ENCODE measurements at places on chromosomes 12 and 14. TPM values are rescaled to one million over a fixed set of nuclear protein-coding genes. Genes with fewer than 3 reads are reported as not detected.

- DNase-seq: no peak
These were observed 7.8 kb downstream of the BHLHE41 start for GRCh38 chr12:26116829-26117715.

- DNase-seq: no peak
These were observed 20.2 kb downstream of the ADCY6 start for GRCh38 chr12:48768736-48769135.

The FOXN3 gene
- total RNA-seq: 122 TPM

- no peak for DNase-seq
These were observed 3.2 kb upstream of the SYNDIG1L start for GRCh38 chr14:74429221-74429691.

- DNase-seq: peak; percentile 81
These were observed 109.3 kb upstream of the MYF6 start for GRCh38 chr12:80598004-80598606.

DNA sequence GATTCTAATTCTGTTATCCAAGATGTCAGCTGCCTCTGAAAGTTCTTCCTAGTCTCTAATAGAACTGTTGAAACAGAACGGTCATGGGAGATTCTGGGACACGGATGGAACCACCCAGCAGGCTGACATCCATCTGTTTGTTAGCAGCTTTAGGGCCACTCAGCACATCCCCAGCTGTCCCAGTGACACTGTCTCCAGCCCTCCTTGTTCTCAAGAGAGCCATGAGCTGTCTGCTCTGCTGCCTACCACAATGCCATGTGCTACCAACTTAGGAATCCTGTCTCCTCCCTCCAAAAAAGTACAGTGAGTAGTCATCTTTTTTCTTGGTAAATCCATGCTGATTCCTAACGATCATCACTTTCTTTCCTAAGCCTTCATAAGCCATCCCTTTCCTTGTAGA lies 130.5 kb downstream of the ZFP36L1 start:
- DNase-seq: no peak

DNA sequence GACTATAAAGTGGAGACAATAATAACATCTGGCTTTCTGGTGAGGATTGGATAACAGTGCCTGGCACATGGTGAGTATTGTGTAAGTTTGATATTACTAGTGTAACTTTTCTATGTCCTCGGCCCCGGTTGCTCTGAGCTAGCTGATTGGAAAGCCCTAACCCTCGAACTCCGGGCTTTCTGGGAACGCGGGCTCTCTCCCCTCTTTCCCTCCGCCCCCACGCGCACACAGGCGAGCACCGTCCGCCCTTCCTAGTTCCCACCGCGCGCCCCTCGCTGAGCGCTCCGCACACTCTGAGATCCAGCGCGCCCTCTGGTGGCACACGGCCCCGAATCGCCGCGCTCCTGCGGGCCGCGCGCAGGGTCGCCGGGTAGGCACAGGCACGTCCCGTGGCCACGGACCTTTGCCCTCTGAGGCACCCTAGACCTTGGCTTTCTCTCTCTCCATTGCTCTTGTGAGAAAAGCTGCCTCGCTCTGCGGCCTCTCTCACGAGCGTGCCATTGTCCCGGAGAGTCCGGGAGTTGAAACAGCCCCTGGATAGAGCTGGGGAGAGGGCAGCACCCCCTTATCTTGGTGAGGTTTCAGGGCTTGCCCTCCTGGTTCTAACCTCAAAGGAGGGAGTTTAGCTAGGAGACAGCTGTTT lies 23.2 kb upstream of the ESRRB start:
- DNase-seq: peak; percentile 21

- DNase-seq: no peak
These were observed 256.2 kb upstream of the LRFN5 start for GRCh38 chr14:41350476-41350875.

GRCh38 chr12:21828779-21829178 lies 54.3 kb upstream of the KCNJ8 start:
- DNase-seq: no peak

DNA sequence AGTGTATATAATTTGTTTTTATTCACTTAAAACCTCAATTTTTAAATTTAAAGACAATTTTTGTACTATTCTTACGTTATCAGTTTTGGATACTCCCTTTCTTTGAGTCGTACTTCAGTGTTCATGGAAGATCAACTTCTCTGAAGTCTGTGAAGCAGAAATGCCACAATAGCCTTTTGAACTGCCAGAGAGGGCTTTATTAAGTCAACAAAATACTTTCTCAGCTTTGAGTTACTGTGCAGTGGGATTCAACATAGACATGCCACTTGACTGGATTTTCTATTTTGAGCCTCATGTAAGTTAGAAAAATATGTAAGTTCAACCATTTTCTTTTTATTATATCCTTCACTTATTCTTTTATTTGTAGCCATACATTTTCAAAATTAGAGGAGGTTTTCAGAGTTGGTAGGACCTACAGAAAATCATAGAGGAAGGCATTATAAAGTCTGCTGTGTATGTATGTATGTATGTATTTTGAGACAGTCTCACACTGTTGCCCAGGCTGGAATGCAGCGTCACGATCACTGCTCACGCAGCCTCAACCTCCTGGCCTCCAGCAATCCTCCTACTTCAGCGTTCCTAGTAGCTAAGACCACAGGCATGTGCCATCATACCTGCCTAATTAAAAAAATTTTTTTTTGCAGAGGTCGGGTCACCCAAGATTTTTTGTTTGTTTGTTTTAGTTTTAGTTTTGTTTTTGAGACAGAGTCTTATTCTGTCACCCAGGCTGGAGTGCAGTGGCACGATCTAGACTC lies 31.3 kb upstream of the BCAT1 start:
- DNase-seq: no peak

The AQP6 gene
- total RNA-seq: not detected

DNA sequence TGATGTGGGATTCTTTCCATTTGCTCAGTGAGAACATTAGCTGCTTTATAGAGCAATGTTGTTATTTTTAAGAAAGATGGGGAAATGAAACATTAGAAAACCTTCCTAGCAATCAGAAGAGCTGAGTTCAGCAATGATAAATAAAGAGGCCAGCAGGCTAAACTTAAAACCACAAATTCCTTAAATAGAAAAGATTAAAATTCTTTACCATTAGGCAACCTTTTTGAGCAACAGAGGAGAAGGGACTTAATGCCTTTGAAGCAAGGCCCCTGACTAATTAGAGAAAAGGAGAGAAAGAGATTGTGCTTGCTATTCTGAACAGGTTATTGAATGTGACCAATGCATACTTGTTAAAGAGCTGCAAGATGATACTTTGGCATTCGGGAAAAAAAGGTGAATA lies 160.8 kb upstream of the LMO3 start:
- DNase-seq: peak; percentile 3

The MMP14 gene
- 1,063 TPM for total RNA-seq

DNA sequence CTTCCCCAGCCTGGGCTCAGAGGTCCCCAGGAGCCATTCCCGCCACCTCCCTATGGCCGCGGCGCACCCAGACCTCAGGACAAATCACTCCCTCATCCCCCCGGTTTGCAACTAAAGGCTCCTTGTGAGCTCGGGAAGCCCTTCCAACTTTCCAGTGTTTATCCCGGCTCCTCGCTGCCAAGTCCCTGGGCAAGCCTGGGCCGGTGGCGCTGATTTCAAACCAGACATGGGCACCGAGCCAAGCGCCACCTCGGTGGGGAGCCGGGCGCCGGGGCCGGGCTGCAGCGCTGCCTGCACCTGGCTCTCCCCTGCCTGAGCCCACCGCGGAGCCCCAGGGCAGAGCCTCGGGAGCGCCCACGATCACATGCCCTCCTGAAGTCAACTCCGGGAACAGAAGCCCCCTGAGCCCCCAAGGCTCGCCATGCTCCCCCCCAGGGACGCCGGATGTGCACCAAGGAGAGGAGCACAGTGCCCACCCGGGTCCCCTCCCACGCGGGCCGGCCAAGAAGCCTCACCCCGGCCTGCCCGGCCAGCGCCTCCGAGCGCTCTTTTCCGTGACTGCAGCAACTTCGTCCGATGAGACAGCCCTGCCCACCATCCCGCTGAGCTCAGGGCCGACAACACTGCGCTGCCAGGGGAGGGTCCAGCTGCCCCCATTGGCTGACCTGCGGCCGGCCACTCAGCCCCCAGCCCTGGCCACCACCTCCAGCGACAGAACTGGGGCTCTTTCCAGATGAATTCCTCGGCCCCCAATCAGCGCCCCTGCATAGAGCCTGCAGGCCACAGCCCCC lies 50.0 kb downstream of the NCOR2 start:
- no peak for DNase-seq

- DNase-seq: no peak
These were observed 272.5 kb downstream of the TMEM132D start for GRCh38 chr12:129631316-129631715.

DNA sequence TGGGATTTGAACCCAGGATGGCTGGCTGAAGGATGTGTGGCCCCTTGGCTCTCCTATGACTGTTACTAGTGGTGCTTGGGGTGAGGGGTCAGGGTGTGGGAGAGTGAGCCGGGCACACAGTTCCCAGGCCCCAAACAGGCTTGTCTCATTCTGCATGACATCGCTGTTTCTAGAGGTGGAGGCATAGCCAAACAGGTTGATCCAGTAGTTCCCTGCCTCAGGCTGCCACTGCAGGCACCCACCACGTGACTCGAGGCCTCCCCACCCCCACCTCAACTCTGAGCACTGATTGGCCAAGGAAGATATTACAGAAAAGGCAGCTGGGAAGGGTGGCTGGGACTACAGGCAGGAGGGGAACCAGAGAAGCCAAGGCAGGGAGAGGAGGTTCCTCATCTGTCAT lies 102.6 kb downstream of the NCOR2 start:
- DNase-seq: no peak

DNA sequence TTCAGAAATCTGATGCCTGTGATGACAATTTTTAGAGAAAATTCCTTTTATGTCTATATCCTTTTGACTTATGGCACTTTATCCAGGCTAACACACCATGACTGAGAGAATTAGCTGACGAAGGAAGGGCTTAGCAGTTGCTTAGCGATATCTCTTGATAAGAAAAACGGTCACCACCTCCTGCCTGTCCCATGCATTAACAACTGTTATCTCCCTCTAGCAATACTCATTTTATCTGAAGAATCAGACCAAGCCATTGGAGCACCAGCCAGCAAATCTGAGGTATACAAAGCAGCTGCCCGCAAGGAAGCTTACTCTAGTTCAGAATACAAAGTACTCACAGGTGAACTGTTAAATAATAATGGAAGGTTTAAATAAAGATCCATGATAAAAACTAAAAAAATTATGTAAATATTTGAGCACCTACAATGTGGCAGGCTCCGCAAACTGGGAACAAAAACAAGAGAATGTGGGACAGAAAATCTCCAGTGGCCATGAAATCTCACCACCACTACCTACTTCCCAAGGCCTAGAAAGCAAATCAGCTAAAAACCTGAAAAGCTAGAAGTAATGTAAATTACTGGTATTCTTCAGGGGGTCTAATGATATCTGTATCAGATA lies 24.3 kb downstream of the PPM1H start:
- no peak for DNase-seq

DNA sequence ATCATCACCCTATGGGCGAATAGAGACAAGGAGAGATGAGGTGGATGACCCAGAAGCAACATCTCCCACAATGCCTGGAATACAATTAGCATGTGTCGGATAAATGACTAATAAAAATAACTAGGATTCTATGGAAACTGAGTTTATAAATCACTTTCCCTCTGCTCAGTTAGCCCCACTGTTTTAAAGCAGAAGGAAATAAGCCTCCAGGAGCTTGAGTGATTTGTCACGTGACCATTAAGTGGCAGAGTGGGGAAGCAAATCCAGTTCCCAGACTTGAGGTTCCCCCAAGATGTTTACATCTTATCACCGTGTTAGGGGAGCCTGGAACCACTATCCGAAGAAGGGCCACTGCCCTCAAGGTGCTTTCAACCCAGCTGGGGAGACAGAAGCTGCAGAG lies 136.5 kb upstream of the CCND2 start:
- no peak for DNase-seq

Measured in astrocyte (in vitro differentiated cells and primary cell).